ENCODE measurements at places on chromosomes 1 and 21.

DNA sequence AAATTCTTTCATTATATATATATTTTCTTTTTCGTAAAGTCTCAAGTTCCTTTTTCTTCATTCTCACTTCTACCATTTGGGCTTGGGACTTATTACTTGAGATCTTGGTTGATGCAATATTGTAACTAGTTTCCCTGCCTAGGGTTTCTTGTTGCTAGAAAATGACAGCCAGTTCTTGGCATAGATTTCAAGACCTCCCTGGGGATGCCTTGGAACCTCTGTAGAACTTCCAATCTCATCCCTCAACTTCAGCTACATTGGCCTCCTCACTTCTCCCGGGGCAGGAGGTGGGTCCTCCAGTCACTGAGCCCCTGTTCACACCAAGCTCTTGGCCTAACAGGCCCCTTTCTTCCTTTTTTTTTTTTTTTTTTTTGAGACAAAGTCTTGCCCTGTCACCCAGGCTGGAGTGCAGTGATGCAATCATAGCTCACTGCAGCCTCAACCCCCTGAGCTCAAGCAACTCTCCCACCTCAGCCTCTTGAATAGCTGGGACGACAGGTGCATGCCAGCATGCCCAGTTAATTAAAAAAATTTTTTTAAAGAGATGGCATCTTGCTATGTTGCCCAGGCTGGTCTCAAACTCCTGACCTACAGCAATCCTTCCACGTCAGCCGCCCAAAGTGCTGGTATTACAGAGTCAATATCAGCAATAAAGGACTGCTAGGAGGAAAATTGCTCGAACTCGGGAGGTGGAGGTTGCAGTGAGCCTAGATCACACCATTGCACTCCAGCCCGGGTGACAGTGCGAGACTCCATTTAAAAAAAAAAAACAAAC, 33.1 kb downstream of the MAP3K7CL start:
- no peak for DNase-seq

- no peak for DNase-seq
Observed at GRCh38 chr1:19941206-19941568, 17.8 kb upstream of the PLA2G2E start.

- DNase-seq: no peak
Observed at GRCh38 chr1:198860371-198860770, 221.5 kb downstream of the PTPRC start.

DNA sequence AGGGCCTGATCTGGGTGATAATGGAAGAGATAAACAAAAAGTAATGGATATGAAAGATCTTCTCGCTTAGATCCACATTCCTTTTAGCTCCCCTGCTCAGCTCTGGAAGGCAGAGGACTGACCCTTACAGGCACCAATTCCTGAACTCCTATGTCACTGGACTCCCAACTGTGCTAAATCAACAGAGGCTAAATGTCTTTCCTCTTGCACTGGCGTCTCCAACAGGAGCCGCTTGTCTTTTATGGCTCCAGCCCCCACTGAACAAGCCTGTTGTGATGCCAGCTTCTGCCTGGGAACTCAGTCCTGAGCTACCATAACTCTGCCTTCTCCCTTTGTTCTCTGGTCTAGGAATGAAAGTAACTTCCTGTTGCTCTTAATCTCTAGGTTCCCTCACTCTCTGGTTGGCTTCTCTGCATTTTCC, 142.1 kb upstream of the COL11A1 start:
- DNase-seq: peak; percentile 22

DNA sequence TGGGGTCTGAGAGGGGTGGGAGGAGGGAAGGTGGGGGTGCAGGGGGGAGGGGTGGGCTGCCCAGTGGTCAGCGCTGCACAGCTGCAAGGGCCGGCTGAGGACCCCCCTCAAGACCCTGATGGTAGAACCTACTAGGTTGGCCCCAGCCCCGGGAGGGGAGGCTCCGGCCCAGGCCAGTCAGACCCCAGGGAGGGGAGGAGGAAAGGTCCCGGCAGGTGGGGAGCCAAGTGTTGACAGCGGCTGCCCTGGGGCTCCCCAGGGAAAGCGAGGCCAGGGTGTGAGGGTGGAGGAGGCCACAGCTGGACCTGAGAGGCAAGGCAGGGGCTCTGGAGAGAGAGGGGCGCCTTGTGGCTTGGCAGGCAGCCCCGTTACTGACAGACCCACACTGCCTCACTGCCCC, 31.1 kb downstream of the MEGF6 start:
- DNase-seq: no peak

GRCh38 chr1:205270271-205270670, 42.5 kb downstream of the TMCC2 start:
- DNase-seq: no peak

- DNase-seq: no peak
Observed at GRCh38 chr1:197660389-197660788, 114.9 kb downstream of the DENND1B start.

DNA sequence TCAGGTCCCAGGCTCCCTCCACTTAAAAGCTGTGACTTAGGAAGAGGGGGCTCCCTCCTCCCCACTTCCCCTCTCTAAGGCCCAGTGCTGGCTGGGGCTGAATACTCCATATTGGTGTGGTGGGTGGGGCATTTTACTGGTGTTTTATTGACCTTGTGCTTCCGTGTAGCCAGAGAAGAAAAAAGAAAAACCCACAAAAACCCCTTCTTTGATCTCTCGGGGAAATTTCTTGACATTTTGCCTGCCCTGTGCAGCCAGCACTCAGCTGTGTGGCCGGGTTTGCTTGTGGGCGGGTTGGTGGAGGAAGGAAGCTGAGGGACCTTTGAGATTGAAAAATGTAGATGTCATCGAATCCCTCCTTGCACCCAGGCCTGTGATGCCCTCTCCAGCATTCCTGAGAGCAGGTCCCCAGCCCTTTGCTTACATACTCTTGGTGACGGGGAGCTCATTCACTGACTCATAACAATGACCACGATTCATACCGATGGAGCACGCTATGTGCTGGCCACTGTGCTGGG, 24.8 kb downstream of the TNFRSF8 start:
- no peak for DNase-seq

DNA sequence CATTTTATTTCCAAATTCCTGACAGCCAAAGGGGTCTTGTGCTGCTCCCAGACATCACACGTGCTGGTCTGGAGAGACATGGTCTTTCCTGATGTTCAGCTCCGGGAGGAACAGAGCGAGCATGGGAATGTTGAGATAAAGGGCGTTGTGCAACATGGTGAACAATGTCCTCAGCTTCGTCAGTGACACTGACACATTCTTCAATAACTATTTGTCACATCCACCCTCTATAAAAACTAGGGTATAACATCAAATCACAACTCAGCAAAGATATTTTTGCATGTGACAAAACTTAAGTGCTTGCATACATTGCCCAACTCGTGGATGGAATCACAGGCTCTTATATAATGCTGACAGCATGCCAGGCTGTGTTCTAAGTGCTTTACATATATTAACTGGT, 42.4 kb upstream of the GRHL3 start:
- no peak for DNase-seq

- DNase-seq: no peak
Observed at GRCh38 chr1:241212628-241213027, 144.4 kb downstream of the RGS7 start.

DNA sequence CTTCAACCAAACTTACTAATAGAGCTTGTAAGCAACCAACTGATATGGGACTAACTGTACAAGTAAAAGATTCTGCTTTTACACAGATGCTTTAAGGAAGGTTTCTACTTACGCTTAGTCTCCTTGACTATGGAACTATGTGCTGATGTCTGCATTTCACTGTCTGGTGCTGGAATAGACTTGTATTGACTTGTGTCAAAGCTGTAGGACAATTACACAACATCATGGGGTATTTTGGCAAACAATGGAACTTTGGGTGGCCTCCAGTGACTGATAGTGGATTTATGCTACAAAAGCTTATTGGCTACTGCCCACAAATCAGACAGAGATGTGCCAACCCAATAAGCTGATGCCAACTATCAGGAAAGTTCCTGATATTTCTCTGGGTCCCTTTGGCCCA, 10.6 kb downstream of the CBR1 start:
- DNase-seq: no peak

DNA sequence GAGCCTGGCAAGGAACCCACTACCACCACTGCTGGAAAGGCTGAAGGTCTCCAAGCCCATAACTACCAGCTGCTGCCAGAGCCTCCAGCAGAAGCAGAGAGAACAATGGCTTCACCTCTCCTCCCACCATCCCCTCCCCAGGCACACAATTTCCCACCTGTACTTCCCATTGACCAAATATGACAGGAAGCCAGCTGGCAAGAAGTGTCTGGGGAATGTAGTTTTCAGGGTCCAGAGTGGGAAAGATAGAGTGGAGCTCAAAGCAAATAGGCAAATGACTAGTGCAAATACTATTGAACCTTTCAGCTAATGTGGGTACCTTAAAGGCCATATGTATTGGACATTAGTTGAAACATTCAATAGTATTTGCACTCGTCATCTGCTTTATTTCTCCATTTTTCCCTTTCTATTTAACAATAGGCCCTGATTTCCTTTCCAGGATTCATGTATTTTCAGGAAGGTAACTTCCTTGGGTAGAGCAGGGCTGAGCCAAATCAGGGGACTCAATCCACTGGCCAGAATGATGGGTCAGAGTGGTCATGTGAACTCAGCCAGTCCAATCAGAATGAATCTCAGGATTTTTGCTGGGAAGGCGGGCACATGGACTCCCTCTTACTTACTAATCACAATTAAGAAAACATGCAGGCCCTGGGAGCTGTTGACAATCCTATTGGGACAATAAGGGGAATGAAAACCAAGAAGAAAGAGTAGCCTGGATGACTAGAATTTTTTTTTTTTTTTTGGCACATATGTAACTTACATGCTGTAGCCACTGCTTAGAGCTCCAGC, 12.1 kb upstream of the NFYC start:
- no peak for DNase-seq

DNA sequence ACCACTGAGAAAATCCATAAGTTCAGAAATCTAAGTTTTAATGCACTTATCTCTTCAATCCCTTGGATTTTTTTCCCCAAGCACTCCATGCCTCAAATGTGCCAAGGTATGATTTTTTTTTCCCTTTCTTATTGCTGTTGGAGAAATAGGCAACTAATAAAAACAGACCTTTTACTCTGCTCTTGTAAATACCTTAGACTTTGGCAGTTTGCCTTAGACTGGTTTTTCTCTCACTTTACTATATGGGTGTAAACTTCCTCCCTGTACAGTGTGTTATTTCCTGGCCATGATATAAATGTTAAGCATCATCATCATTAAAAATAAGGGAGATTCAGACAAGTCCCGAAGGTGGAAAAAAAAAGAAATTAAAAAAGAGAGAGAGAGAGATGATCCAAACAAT, 65.7 kb downstream of the LRRC8C start:
- no peak for DNase-seq

GRCh38 chr1:205286335-205286950, 35.1 kb downstream of the NUAK2 start:
- DNase-seq: no peak

GRCh38 chr1:54884135-54884586, 2.8 kb downstream of the DHCR24 start:
- DNase-seq: no peak

GRCh38 chr1:109259674-109260557, 10.6 kb downstream of the CELSR2 start:
- no peak for DNase-seq

DNA sequence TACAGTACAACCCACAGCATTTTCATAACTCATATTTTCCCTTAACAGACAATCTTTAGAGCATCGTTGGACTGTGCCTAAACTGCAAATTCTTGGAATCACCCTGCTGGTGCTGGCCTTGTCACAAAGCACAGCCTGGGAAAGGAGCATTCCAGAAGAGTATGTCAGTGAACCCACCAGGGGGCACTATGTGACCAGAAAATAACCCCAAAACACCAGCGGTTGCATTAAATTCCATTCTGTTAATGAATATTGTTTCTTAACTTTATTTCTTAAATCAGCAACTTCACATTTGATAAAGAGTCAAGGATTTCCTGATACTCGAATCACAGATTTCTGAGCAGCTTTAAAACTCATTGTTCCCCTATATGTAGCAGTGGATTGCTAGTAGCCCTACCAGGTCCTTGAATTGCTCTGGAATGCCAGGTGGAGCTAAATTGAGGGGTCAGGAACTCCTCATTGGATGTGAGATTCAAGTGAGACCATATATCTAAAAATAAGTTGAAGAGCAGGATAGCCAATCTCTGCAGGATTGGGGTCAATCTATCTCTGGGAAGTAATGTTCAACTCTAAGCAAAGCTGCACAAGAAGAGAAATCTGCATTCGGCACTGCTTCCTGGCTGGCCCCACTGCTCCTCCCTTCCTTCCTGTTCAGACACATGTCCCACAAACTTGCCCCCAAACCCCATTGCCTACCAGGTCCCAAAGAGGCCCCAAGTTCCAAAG, 12.7 kb upstream of the RAB4A start:
- peak; percentile 81 for DNase-seq

GRCh38 chr1:112840631-112841624, 115.1 kb downstream of the SLC16A1 start:
- no peak for DNase-seq

DNA sequence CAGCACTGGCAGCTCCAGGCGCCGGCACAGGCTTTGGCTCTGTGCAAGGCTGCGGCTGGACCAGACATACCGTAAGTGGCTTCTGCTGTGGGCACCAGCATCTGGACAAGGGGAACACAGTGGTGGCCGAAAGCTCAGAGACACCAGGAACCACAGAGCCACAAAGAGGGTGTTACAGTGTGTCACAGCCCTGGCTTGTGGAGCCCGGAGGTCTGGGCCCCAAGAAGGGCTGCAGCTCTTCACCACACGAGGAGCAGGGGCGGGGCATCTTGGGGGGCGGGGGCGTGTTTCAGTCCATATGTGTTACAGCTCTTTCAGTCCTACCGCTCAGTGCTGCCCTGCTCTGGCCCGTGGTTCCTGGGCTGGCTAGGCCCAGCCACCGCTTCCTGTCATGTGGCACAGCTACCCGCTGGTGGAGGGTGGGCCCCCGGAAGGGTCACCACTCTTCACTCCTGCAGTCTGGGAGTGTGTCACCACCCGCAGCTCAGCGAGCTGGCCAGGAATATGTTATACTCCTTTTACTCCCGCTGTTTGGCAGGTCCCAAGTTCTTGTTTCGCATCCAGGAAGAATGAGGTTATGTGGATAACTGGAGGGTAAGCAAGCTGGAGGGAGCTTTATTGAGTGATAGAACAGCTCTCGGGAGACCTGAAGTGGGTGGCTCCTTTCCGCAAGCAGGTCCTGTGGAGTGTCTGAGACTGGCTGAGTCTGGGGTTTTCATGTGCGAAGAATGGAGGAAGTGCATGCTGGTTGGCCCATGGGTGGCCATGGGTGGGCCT, 3.3 kb upstream of the LSM10 start:
- no peak for DNase-seq

GRCh38 chr21:37208056-37208721, 58.9 kb downstream of the VPS26C start:
- DNase-seq: no peak

- DNase-seq: no peak
Observed at GRCh38 chr1:17946434-17946833, 161.2 kb upstream of the IGSF21 start.

DNA sequence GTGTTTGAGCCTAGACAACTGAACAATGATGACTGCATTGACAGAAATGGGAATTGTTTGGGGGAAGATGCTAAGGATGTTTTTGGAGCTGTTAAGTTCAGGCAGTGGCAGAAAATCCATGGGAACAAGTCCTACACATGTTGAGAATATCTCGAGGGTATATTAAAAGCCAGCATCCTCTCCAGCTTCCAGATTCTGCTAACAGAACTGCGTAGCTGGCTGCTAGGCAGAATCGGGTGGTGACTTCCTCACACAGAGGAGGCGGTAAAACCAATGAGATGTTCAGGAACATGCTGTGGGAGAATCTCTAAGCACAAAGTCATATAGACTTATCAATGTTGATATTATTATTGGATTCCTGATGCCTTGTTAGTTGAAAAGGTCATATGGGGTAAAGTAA, 14.8 kb downstream of the FAM163A start:
- DNase-seq: no peak

GRCh38 chr1:116553386-116554115, 17.3 kb downstream of the CD58 start:
- DNase-seq: no peak

All from T47D (cell line).